Stimulated activated CD8-positive, alpha-beta memory T cell treated with anti-CD3 and anti-CD28 coated beads, Interleukin-12 subunit alpha, Interleukin-12 subunit beta, amount 100 ng/mL, for 1 hour (primary cell): ENCODE measurements at places on chromosomes 12 and 14.

- DNase-seq: no peak
These were observed 38.6 kb downstream of the GRIN2B start for GRCh38 chr12:13942826-13943225.

DNA sequence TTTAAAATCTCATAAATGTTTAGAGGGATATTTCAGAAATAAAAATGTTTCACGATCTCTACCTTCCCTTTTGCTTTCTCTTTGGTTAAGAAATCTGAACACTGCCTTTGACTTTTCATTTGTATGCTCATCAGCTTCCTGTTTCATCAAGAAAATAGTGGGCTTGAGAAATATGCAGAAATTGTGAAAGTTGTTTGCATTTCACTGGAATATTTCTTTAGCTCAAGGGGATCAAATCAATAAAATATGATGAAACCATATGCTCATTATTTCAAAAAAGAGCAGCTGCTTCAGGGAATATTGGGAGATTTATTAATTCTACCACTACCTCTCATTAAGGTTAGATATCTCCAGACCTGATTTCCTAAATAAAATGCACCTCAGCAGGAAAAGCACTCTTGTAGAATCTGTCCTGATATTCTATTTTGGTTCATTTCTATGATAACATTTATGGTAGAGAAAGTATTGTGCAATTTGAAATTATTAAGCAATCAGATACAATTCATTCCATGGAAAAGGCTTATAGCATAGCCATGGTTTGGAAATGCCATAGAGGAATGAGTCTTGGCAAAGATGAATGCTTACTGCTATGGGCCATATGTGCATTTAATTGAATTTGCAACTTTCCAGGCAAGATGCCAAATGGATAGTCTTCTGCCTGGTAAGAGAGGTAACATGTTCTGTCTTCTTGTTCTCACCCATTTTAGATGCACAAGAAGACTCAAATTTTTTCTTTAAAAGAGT is 212.6 kb upstream of the SLC16A7 start:
- no peak for DNase-seq

DNA sequence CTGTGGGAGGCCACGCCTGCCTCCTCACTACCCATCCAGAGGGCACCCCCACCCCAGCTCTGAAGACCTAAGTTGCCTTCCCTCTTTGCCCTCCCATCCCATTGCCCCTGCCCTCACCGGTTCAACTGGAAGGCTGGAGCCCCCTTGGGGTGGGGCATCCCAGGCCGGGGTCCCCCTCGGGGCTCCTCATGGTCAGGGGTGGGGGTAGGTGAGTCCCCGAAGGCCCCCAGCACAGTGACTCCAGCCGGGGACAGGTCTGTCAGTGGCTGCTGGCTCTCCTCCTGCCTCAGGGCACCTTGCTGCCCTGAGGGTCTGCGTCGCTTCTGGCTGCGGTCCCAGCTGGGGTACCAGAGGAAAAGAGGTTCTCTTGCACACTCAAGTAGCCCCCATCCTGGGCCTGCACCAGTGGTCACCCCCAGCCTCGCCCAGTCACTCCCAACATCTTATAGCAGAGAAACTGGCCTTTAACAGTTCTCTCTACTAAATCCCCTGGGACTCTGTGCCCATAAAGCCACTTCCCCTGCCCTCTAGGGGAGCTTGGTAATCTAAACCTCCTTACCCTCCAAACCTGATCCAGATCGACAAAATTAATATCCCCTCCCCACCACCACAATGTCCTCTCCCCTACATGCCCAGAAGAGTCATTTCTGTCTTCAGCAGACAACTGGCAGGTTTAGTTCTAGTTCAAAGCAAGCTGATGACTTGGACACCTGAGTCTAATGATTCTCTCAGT is 5.1 kb downstream of the PIANP start:
- no peak for DNase-seq

DNA sequence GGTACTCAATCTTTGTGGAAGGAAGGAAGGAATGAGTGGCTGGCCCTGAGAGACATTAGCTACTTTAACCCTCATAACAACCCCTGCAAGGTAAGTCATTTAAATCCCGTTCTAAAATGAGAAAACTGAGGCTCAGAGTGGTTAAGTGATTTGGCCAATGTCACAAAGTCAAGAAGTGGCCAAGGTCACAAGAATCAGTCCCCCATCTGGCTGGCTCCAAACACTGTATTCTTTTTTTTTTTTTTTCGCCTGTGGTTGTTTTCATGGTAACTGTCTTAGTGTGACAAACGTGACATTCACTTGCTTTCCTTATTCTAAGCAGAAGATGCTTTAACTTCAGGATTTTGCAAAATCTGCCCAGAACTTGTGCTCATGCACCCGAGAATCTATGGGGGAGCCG is 2.8 kb downstream of the TTC7B start:
- no peak for DNase-seq

DNA sequence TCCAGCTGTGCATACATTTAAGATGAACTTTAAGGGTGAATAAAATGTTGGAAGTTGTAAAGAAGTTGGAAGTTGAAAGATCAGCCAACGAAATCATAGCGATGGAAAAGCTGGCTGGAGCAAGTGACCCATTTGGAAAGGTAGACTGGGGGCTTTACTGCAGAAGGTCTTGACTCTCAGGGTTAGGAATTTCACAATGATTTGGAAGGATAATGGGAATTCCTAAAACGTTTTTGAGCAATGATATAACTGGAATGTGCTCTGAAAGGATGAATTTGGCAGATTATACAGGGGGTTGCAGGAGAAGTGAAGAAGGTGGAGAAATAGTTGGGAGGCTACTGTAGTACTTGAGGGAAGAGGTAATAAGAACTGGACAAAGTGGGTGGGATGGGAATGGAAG is 27.4 kb downstream of the EMP1 start:
- no peak for DNase-seq

DNA sequence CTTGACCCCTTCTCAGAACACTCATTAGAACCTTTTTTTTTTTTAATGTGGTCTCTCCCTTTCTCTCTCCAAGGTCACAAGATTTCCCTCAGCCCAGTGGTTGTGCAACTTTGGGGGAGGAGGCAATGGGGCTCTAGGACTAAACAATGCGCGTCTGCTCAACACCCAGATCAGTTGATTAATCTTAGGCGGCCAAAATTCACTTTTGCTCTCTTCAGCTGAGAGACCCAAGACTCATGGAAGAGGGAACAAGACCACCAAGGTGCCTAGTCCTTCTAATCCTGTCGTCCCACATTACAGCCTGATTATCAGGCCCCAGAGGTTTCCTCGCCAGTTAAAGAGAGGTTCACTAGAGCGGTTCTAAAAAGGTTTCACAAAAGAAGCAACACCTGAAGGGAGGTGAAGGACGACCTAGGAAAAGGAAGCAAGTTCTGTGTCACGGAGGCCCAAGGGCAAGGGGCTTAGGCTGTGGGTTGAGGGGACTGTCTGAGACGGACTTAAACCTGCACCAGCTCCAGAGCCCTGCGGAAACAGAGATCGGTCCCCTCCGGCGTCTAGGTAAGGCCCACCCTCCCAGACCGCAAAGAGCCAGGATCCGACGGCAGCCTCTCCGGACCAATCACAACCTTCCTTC is 824 bp upstream of the TARBP2 start:
- no peak for DNase-seq

GRCh38 chr12:51346581-51346980 is at the start of gene CELA1:
CELA1 (minus strand) TSS chr12:51346679; CDS start chr12:51346638, 41 bp downstream.
- no peak for DNase-seq

GRCh38 chr12:124028555-124028925 is 55.5 kb downstream of the ZNF664 start:
- DNase-seq: no peak

- DNase-seq: no peak
These were observed 845.7 kb upstream of the USP15 start for GRCh38 chr12:61414470-61414869.

DNA sequence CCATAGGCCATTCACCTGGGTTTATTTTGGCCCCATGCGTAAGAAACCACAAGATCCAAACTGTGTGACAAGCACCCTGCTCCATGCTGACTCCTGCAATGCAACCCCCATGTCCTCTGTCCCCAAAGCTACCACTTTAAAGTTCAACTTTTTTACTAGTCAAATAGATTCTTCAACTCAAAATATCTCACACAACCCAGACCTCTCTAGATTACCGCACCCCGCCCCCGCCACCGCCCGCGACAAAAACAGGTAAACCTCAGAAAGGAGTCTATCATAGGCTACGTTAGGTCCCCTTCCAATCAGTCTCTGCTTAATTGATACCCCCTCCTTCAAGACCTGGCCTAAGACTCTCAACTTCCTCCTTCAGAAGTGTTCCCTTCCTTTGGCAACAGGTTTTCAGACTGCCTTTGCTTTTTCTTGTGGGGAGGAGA is 2.2 kb downstream of the ZFP36L1 start:
- DNase-seq: no peak

- DNase-seq: peak; percentile 52
These were observed 659.8 kb downstream of the VRK1 start for GRCh38 chr14:97456958-97457357.

DNA sequence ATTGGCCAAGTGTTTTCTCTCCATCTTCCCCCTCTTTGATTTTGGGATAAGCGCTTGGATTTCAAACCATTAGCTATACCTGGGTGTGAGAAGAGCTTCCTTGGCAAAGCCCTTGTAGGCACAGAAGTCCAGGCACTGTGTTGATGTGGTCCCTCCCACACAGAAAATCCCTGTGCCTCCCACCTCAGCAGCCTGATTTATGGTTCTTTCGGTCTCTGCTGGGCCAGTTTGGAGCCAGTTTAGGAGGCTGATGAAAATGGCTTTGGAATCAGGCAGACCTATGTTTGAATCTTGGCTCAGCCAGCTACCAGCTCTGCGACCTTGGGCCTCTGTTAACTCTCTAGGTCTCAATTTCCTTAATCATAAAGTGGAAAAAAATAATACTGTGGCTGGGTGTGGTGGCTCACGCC is 9.6 kb upstream of the IFT81 start:
- DNase-seq: no peak

DNA sequence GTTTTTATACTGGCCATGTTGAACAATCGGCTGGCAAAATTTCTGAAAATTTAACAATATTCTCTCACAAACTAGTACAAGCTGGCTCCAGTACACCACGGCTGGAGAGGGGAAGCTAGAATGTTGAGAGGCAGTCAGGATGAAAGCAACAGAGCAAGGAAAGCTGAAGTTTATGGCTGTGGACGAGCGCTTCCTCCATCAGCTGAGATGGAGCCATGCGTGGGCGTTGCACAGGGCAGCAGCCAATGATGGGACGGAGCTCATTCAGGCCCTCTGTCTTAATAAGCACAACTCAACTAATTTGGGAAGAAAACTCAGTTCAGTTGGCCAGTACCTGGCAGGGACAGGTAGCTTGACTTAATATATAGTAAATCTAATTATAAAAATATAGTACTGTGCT is 14.1 kb upstream of the DCP1B start:
- DNase-seq: no peak

- no peak for DNase-seq
These were observed 31.8 kb downstream of the ATXN3 start for GRCh38 chr14:92074555-92074954.

- peak; percentile 22 for DNase-seq
These were observed 10.2 kb downstream of the OR6S1 start for GRCh38 chr14:20631023-20631879.

DNA sequence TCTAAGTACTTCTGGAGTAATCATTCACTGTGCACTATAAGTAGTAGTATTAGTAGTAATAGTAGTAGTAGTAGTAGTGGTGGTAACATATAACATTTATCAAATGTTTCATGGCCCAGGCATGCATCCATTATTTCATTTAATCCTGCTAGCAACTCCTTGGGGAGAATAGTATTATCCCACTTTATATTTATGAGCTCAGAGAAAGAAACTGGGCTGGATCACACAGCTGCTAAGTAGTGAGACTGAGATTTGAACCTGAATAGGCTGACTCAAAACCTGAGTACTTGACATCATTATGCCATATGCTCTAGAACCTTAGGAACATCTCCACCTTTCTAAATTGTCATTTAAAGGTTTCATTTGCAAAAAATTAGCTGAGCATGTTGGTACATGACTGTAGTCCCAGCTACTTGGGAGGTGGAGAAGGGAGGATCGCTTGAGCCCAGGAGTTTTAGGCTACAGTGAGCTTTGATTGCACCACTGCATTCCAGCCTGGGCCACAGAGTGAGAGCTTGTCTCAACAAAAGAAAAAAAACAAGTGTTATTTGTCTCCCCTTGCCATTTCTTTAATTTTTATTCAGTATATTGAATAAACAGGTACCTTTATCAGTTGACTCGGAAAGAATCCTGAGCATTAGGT is 11.4 kb upstream of the NID2 start:
- no peak for DNase-seq

GRCh38 chr14:71703477-71703876 is 228.8 kb upstream of the RGS6 start:
- no peak for DNase-seq

DNA sequence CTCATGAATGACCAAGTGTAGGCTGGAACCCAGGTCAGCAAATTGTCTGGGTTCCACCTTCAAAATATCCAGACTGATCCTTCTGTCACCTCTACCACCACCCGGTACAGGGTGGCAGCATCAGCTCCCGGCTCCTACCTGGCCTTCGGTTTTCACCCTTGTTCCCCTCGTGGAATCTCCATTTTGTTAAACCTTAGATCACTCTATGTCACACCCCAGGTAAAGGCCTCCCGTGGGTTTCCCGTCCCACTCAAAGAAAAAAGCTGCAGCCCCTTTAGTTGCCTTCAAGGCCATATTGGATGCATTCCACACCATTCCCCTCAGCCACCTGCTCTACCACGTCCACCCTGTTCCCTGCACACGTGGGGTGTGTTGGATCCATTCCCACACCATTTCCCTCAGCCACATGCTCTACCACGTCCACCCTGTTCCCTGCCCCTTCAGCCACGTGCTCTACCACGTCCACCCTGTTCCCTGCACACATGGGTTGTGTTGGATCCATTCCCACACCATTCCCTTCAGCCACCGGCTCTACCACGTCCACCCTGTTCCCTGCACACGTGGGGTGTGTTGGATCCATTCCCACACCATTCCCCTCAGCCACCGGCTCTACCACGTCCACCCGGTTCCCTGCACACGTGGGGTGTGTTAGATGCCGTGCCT is 23.8 kb downstream of the SLC6A13 start:
- no peak for DNase-seq

DNA sequence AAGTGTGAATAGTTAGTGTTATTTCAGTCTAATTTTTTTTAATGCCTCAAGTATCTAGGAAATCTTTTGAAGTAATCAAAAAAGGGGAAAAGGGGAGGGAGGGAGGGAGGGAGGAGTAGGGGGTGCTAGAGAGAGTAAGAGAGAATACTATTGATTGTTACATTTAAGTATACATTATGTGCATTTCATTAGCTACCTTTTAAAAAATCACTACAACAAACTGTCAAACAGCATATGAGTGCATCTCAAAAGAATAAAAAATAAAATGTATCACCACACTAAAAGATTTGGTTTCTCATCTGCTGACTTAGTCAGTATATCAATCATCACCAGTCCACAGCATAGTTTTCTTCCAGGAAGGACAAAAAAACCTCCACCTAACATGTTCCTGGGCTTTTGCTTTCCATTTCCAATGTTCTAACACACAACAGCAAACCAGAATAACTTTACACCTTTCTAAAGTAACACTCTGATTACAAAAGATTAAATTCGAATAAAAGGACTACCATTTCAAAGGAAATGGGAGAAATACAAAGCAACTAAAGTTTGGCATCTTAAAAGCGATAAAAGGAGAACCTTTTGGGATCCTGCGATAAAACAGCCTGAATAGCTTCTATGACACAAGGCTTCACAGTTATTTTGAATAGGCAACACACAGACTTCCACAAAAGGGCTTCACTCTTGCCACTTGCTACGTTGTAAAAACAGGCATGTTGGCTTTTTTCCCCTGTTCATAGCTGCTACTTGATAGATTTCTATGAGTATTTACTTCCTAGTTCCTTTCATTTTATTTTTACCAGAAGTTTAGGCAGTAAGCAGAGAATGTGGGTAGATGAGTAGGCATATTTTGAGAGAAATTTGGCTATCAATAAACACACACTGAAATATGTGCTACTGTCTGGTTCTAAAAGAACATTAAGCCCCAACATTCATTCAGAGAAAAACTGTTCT is 160.9 kb downstream of the EPS8 start:
- DNase-seq: no peak
